Activated naive CD4-positive, alpha-beta T cell treated with anti-CD3 and anti-CD28 coated beads, Interleukin-2, amount 50 U/mL, for 72 hours (primary cell): ENCODE measurements at places on chromosomes 6 and 20.

- no peak for DNase-seq
These were observed 1.2 kb downstream of the DCBLD1 start for GRCh38 chr6:117483645-117484016.

GRCh38 chr6:135906972-135907465 lies 55.5 kb downstream of the PDE7B start:
- DNase-seq, result no peak

GRCh38 chr20:37345339-37346235 lies at the start of gene SRC:
SRC (plus strand) TSS chr20:37346140; CDS start chr20:37384154, 38,014 bp downstream.
- peak; percentile 52 for DNase-seq

- DNase-seq, result no peak
These were observed 48.4 kb downstream of the MAP3K7 start for GRCh38 chr6:90538278-90539046.

DNA sequence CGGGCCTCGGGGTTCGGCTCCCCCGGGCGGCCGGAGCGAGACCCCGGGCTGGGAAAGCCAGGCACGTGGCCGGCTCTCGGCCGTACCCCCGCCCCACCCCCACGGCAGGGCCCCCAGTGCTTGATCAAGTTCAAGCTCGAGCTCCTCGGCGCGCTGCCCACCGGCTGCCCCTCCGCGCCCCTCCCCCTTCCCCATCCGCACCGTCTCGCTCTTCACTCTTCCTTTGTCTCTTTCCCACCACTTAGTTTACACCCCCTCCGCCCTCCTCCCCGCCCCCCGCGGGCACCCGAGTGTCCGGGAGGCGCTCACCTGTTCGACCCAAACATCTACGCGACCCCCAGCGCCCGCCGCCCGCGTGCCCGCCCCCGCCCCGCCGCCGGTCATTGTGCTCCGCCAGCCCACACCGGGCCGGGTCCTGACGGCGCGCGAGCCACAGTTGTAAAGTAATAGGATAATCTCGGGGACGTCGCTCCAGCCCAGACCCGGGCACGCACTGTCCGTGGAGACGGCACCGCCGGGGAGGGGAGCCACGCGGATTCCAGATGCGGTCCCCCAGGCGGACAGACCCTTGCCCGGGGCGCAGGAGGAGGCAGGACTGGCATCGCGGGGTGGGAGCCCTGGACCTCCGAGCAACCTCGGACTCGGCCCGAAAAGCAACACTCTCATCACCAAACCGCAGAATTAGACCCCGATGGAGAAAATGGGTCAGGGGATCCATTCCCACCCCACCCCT lies 100.7 kb downstream of the NOL4L start:
- DNase-seq, result no peak

GRCh38 chr20:51631011-51631950 lies 88.8 kb upstream of the NFATC2 start:
- DNase-seq, result peak; percentile 18
